NCI-H146 (cell line): ENCODE measurements at places on chromosomes 13 and 19.

- no peak for DNase-seq
Observed at GRCh38 chr19:4373013-4373367, 27.4 kb downstream of the SH3GL1 start.

DNA sequence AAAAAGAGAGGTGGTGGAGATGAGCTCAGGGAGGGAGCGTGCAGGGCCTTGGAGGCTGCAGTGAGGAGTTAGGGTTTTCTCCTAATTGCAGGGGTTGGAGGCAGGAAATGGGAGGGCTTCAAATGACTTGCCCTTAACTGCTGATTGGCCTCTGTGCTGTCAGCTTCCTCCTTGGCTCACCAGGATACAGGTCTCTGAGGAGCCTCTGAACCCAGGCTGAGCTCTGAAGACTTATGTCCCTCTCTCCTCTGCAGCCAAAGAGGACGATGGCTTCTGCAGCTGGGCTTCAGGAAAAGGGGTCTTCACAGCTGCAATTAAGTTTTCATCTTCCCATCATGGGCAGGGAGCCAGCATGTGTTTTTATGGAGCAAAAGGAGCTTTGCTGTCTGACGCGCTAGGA, 6.7 kb upstream of the RANBP3 start:
- no peak for DNase-seq

DNA sequence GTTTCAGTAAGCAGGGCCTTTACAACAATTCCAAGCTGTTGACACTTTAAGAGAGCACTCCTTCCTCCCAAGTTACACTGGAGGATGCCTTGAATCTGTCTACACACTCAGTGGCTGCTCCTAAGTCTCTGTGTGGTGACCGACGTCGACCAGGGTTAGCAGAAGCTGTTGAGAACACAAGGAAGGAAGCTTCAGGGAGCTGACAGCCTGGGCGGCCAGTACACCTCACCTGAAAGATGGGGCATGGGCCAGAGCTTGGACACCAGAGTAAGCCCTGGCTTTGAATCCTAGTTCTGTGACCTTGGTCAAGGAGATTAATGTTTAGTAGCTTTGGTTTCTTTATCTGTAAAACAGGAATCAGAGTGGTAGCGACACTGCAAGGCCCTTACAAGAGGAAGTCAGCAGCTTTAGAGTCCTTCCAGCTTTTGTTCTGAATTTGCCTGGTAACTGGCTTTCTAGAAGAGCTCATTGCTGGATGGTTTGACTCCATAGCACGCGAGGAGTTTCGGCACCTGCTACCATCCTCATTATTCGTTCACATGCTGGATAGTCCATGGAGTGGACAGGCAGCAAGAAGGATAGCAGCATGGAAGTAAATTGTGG, 214.2 kb downstream of the FGF9 start:
- no peak for DNase-seq

DNA sequence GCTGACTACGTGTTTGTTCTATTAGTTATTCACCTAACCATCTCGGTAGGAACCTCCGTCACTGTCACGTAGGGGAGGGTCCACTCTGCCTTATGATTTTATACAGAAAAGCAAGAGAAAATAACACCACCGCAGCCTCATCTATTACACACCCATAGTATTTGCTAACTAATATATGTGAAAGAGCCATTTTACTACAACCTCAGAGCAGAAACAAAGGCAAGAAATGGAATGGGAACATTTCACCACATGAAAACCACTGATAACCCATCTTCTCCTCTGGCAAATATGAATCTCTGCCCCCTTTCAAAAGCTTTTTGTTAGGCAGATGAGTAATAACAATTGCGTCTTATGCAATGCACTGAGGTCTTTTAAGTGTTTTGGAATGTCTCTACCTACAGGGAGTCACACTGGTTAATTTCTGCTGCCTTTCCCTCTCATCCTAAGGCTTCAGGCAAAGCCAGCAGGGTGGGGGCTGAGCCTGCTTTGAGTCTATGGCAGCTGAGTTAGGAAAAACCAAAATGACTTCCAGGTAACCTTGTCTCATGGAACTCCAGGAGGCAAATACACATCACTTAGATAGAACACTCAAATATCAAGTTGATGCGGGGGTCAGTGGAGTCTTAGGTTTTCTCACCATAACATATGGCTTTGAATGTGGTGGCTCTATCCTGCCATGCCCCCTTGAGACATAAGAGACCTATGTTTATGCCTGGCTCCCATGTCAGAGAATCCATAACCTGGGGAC, 15.0 kb downstream of the TSHZ3 start:
- DNase-seq, result no peak

DNA sequence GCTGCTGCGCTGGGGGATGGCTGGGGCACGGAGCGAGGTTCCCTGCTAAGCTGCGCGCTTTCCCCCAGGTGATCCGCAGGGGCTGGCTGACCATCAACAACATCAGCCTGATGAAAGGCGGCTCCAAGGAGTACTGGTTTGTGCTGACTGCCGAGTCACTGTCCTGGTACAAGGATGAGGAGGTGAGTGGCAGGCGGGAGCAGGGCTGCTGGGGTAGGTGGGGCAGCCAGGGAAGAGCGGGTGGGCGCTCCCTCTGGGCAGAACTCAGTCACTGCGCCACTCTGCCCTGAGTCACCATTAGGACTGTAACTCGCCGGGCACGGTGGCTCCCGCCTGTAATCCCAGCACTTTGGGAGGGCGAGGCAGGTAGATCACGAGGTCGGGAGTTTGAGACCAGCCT, 23.8 kb downstream of the TMED1 start:
- no peak for DNase-seq

DNA sequence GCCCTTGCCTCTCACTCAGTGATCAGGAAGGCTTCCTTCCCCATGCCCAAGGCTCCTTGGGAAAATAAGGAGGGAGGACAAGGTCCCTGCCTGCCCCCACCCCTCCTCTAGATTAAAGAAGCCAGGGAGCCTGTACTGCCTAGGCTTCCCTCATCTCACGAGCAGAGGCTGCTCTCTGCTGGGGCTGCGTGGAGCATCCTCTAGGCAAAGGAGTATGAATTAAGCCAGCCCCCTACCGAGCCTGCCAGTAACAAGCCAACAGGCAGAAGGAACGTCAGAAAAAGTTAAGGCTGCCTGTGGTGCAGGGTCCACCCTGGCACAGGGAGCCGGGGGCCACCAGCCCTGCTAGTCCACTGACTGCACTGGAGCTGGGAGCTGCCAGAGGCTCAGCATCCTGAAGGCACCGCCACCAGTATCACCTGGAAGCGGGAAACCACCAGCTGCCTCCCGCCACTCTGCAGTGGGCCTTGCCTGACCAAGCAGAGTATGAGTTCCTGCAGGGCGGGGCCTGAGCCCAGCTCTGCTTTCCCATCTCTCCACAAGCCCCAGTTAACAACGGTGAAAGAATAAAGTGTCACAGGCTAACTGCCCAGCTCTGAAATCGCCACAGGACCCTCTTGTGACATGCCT, 6.8 kb downstream of the NAPA start:
- DNase-seq, result no peak

- DNase-seq, result peak; percentile 86
Observed at GRCh38 chr13:114077933-114078325, 54.5 kb downstream of the RASA3 start.

DNA sequence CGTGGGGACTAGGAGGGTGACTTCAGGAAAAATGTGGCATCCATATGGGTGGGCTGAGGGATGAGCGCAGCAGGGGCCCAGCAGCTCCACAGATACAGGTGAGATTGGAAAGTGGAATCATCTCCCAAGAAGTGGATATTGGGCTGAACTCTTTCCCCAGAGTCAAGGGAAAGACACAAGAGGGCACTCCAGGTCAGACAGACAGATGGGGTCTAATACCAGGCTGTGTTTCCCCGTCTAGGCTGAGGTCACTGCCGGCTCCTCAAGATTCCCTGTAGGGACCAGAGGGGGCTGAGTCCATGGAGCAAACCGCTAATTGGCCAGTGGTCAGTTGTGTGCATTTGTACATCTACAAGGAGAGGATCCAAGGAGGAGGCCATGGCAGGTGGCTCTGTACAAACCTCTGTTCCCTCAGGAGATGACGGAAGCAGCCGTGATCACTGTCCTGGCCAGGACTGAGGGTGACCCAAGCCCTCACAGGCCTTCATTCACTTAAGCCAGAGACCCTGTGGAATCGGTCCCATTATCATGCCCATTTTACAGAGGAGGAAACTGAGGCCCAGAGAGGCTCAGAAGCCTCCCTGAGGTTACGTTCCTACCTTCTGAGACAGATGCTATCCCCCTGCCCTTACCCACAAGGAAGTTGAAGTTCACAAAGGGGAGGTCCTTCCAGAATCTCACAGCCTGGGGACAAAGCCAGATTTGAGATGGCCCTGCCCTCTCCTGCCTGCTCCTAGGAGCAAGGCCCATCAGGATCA, 14.9 kb upstream of the IGLON5 start:
- DNase-seq, result no peak

DNA sequence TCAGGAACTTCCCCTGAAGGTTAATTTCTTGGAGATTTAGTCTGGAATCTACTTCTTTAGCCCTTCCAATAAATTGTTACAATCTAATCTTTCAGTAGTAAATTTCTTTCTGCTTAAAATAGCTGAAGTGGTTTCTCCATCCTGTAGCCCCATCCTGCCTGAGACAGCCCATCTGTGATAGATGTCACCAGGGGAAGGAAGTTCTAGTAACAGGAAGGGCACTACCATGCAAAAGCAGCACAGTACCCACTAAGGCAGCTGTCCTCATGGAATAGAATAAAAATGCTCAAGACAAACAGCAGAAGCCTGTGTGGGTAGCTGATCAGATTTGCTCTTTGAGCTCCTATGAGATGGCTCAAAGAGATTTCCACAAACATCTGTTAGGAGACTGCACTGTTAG, 1036.5 kb downstream of the SLITRK5 start:
- no peak for DNase-seq

GRCh38 chr19:12990853-12991252, 4.4 kb upstream of the NFIX start:
- DNase-seq, result no peak

DNA sequence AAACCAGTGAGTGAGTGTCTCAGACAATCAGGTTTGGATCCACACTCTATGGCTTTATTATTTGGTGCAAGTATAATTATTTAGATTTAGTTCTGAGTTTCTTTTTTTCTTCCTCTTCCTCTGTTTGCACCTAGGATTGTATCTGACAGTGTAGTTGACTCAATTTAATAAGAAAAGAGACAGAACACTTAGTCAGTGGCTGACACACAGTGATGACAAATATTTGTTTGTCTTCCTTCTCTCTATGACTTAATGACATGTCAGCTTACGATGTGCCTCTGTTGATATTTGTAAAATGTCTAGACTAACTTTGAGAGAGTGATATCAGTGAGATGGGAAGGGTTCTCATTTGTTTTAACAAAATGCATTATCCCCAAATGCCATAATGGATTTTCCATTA, 129.5 kb upstream of the SLC10A2 start:
- DNase-seq, result no peak

DNA sequence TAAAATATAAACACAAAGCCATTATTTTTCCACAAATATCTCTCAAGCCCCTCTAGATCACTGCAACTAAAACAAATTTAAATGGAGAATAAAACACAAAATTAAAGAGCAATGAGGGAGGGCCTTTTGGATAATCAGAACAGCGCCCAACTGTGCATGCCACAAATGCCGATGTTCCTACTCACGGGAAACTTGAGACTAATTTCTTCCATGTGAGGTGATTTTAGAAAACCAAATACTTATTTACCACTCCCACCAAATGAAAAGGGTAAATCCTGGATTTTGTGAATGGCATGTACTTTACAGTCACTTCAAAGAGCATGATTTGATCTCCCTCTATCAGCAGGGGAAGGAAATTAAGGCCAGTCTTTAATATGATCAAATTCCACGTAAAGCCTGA, 74.8 kb downstream of the SLC7A1 start:
- DNase-seq, result no peak

- peak; percentile 2 for DNase-seq
Observed at GRCh38 chr13:54029226-54029625, 1000.6 kb downstream of the OLFM4 start.

DNA sequence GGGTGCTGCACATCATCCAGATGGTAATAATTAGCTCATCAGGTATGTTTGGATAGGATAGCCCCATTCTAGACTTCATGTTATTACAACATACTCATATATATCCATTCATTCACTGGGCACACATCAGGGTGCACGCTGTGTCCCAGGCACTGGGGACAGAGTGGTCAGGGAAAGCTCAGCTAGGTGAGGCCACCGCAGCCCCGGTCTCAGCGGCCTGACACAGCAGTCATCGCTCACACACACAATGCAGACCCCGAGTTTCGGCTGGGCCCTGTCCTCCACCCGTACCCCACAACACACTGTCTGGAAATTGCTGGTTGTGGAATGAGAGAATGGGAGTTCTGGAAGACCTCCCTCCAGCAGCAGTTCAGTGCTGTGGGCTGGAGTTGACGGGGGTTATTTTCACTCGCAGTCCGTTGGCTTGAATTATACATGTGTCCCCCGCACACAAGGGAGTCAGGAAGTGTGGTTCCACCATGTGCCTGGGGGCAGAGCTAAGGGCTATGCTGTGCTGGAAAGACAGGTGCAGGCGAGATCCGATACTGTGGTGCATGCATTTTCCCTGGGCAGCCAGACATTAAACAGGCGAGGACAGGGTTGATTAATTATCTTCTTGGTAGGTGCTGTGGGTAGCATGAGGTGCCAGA, 257.6 kb downstream of the TEX29 start:
- DNase-seq, result peak; percentile 84

DNA sequence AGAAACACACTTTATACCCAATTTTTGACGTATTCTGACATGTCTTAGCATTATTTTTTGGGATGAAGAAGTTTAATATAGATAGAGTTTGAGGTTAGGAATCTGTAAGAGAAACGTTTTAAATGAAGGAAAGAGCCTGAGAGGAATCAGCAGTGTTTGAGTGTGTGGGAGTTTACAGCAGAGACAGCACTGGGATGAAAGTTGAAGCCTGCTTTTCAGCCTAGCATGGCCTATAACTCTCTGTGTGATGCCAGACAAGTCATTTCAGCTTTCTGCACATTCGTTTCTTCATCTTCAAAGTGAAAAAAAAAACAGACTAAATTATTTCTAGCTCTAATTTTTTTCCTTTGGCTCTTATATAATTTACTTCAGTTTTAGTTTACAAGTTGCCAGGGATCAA, 177.1 kb downstream of the RGCC start:
- DNase-seq, result no peak

- DNase-seq, result no peak
Observed at GRCh38 chr13:100483841-100484381, 104.7 kb downstream of the GGACT start.

DNA sequence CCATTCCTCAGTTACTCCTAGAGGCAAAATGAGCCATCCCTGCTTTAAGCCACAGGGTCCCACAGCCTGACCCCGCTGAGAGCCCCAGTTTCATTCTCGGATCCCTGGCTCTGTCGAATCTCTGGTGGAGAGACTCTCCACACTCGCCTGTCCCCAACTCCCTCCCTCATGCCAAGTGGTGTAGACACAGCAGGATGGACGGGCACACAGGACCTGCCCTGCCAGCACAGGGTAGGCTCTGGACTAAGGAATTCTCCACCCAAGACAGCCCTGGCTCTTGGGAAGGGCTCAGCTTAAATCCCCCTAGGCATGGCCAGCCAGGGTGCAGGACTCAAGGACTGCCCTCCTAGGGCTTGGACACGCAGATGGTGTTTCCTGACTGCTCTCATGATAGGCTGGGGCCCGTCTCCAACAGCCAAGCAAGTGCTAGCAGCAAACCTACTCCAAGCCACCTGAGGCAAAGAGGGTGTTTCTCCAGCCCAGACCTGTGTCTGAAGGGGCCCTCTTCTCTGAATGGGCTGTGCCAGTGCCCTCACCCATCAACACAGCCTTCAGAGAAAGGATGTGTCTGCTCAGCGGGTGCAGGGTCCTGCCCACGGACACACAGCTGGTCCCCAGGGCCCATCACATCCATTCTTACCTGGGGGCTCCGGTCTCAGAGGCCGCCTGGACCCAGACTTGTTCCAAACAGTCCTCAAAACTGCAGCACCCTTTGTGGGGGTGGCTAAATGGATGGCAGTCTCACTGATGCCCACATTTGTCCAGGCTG, 65.3 kb downstream of the PEPD start:
- DNase-seq, result no peak

GRCh38 chr13:27308941-27309340, 38.3 kb downstream of the RASL11A start:
- DNase-seq, result no peak
